ENCODE measurements at places on chromosomes 16 and 17.

- peak; percentile 30 for DNase-seq
These were observed 805 bp upstream of the C16orf95 start for GRCh38 chr16:87317750-87318644.

GRCh38 chr16:55470533-55471371 lies 8.2 kb upstream of the MMP2 start:
- DNase-seq = no peak

DNA sequence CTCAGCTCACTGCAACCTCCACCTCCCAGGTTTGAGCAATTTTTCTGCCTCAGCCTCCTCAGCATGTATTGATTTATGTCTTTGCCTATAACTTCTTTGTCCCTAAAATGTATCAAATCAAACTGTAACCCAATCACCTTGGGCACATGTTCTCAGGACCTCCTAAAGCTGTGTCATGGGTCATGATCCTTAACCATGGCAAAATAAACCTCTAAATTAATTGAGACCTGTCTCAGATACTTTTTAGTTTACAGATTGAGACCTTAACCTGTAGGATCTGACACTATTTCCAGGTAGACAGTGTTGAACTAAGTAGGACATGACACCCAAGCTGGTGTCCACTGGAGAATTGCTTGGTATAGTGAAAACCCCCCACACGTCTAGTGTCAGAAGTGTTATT lies 2.6 kb upstream of the ACSM3 start:
- DNase-seq = no peak

DNA sequence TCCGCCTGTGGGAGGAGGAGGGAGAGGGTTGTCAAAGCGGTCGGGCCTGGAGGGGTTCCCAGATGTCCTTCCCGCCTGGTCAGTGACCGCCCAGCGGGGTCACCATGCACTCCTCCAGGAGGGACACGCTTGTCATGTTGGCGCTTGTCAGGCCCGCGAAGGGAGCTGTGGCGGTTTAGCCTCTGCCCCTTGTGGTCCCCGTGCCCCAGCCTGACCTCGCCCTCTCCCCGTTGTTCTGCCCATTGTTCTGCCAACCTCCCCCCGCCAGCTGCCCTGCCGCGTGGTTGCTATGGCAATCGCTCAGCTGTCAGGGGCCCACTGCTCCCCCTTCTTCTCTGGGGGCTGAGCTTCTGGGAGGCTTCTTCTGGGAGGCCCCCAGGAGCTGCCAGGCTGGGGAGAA lies 146.4 kb upstream of the CIBAR2 start:
- DNase-seq = no peak

- no peak for DNase-seq
These were observed 53.7 kb upstream of the LGALS9 start for GRCh38 chr17:27577121-27577761.

GRCh38 chr17:45299361-45299760 lies 17.5 kb downstream of the MAP3K14 start:
- no peak for DNase-seq

DNA sequence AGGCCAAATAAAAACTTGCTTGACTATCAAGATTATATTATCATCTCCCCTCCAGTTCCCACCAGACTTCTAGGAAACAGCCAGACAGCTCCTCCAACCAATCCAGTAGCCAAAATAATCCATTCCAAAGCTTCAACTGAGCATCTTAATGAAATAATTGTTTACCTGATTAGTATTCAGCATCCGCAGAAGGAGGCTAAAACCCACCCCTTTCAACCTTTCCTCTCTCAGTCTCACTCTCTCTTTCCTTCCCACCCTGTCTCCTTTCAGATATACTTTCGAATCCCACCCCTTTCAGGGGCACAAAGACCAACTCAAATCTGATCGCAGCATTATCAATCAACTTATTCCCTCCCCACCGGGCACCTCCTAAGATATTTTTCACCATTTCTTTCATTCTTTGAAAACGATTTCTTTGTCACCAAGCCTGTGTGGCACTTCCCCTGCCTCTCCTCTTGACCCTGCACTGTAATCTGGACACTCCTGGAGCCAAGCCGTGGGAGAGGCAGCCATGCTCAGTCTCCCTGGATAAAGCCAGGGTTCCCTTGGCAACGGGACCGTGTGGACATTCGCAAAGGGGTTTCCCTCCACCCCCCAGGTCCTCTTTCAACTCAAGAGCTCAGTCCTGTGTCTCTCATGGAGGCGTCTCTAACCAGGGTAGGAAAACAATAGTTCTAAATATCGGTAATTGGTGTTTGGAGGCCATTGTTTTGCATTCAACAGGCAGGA lies at the start of gene ANKFN1:
Gene ANKFN1, plus strand, starts transcription at position 602 of the 729 bp plus-strand sequence. CDS start 59,193 bp downstream, outside the sequence.
- no peak for DNase-seq

GRCh38 chr16:3882531-3882930 lies 2.0 kb upstream of the CREBBP start:
- no peak for DNase-seq

DNA sequence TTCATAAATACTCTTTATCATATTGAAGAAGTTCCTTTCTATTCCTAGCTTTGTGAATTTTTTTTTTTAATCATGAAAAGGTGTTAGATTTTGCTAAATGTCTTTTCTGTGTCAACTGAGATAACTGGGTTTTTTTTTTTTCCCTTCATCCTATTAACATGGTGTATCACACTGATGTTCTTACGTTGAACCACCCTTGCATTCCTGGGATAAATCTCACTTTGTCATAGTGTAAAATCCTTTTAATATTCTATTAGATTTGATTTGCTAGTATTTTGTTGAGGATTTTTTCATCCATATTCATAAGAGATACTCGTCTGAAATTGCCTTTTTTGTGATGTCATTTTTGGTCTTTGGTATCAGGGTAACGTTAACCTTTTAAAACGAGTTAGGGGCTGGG lies 49.2 kb downstream of the CHCT1 start:
- DNase-seq = no peak

DNA sequence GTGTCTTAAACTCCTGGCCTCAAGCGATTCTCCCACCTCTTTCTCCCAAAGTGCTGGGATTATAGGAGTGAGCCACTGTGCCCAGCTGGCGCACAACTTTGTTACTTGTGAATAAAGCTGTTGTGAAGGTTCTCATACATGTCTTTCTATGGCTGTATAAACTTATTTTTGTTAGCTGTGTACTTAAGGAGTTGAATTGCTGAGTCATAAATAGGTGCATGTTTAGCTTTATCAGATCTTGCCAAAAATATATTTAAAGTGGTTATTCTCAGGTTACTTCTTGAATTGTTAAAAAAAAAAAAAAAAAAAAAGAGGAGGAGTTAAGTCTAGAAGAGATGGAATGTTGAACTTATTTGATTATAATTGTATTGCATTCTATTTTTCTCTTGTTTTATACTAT lies 47.6 kb upstream of the IRX3 start:
- no peak for DNase-seq

DNA sequence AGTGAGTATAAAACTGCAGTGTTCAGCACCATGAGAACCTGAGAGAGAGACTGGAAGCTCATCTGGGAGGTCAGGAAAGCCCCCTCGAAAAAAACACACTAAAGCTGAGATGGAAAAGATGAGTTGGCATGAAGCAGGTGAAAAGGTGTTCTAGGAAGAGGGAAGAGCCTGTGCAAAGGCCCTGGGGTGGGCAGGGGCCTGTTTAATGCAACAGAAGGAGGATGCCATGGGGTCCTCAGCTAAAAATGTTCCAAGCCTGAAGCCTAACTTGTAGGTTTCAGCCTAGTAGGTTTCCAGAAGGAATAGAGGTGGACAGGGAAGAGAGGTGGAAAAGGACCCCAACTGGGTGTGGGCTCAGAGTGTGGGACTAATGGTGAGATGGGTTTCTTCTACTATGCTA lies 242.3 kb upstream of the ZFHX3 start:
- no peak for DNase-seq

GRCh38 chr16:57892041-57892440 lies 78.9 kb downstream of the CNGB1 start:
- no peak for DNase-seq

GRCh38 chr16:7366041-7366440 lies 33.4 kb downstream of the RBFOX1 start:
- DNase-seq = no peak

DNA sequence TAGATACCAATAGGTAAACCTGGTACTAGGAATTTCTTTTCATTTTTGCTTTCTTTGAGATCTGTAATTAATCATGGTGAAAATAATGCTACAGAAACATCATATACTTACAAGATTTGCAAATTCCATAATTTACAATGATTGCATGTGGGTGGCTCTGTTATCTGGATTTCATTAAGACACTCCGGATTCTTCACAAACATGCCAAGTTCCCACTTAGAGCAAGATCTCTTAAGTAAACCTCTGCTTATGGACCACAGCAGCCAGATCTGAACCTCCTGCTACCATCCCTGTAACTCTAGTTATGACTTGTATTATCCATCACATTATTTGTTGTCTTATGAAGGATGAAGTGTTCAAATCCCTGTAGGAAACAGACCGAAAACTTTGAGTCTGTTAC lies 424.7 kb downstream of the CDH13 start:
- no peak for DNase-seq

GRCh38 chr17:40735016-40735415 lies 20.1 kb downstream of the KRT25 start:
- no peak for DNase-seq

DNA sequence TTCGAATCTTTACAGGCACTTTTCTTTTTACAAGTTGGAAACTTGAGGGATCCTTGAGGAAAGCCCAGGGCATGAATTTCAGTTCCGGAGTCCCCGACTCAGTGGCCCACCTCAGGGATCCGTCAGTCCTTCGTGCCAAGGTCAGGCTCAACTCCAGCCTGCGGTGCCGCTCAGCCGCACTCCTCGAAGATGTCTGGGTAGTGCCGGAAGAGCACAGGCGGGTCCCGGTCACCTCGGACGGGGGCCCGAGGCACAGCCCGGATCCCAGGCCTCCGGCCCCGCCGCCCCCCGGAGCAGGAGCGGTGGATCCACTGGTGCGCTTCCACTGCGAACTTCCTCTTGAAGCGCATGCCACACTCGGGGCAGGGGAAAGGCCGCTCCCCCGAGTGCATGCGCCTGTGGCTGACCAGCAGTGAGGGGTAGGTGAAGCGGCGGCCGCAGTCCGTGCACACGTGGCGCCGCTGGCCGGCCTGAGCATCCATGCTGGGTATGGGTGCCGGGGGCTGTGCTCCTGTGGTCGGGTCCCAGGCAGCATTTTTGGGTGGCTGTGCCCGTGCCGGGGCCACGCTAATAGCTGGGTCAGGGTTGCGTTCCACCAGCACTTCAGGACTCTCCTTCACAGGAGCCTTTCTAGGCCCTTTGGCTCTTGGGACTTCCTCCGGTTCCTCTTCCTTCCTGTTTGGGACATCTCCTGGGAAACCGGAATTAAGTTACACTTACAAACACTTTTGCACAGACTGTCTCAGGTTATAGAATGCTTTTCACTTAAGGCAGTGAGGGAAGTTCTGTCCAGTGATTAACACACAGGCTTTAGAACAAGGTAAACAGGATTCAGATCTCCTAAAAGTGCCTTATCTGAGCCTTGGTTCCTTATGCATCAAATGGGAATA lies 1.5 kb downstream of the ZNF688 start:
- no peak for DNase-seq

DNA sequence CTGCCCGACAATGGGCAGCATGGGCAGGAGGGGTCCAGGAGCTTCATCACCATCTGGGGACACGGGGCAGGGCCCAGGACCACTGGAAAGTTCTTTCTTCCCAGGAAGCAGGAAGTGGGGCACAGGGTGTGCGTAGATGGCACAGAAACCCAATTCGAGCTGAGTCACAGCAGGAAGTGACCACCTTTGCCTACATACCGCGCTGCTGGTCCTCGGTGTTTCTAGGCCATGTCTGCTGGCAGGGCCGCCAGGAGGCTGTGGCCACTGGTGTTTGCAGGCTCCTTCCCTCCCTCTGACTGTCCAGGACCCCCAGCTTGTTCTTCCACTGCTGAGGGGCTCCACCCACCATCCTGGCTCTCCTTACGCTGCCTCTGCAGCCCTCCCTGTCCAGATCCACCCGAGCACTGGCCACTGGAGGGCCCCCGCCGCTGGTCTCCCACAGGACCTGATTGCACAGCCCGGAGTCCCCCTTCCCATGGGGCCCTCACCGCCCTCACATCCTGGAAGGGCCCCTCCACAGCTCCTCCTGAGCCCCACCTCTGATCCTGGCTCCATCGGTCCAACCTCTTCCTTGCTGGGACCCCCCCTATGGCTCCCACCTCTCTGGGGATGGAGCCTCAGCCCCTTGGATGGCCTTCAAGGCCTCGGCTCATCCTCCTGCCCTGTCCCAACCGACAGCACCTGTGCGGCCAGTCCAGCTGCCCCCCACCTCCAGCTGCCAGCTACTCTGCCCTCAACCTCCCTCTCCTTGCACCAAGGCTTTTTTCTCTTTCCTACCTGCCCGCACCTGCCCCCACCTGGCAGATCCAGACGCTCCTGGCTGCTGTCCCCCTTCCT lies 14.5 kb upstream of the RASD1 start:
- DNase-seq = no peak

DNA sequence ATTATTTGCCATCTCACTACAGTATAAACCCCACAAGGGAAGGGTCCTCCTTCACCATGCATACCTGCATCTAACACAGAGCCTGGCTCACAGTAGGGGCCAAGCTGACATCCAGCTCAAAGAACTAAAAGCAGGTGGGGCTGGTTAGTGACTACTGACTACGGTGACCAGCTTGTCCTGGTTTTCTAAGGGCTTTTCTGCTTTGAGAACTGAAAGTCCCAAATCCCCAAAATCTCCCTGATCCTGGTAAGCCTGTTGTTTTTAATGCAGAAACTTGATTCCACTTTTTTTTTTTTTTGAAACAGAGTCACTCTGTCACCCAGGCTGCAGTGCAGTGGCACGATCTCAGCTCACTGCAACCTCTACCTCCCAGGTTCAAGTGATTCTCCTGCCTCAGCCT lies 89.4 kb downstream of the NDE1 start:
- DNase-seq = no peak

DNA sequence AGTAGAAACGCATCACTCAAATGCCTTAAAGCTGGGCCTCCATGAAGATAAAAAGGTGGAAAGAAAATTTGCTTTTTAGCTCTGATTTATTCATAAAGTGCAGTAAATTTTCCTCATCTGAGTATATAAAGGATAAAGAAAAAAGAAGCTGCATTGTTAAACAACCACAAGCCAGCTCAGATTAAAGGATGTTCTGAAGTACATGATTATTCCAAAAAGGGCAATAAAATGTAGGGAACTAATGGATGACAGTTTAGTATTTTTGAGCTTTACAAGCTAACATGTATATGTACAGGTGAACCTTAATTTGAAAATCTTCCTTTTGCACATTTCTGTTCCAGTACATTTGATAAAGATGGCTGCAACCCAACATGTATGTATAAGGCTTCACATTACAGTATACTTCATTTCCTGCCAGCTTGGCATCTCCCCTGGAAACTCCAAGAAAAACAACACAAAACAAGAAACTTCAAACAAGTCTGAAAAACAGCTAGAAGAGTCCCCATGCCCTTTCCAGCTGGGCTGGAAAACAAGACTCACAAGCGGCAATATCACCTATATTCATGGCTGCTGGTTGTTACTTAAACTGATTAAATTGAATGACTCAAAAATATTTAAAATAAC lies 225.7 kb downstream of the CEP112 start:
- no peak for DNase-seq
